Renal cortical epithelial cell (primary cell): ENCODE measurements at places on chromosomes 16 and 17. TPM values are rescaled to one million over a fixed set of nuclear protein-coding genes. Genes with fewer than 3 reads are reported as not detected.

The IL21R gene
- total RNA-seq, result under 0.01 TPM in 1 of 2 replicates, not detected in the other

The KRT15 gene
- 0.99 and 2.8 TPM in 2 replicates for total RNA-seq

The STAT3 gene
- 118 and 270 TPM in 2 replicates for total RNA-seq

The KIF2B gene
- not detected in 2 replicates for total RNA-seq

The EFCAB13 gene
- total RNA-seq, result 13.7 and 88.4 TPM in 2 replicates

The PYDC1 gene
- not detected in 2 replicates for total RNA-seq

The TPSB2 gene
- not detected in 2 replicates for total RNA-seq

The TAT gene
- not detected in 2 replicates for total RNA-seq

The GSG1L gene
- total RNA-seq, result not detected in 2 replicates

- DNase-seq, result peak; percentile 86
Observed at GRCh38 chr17:72199256-72199655, 78.4 kb downstream of the SOX9 start.

- DNase-seq, result no peak
Observed at GRCh38 chr17:60645918-60646523, 31.6 kb upstream of the BCAS3 start.

GRCh38 chr16:11673091-11674000, 5.1 kb downstream of the SNN start:
- no peak for DNase-seq

- DNase-seq, result no peak
Observed at GRCh38 chr17:74159226-74159840, 44.1 kb upstream of the RPL38 start.

GRCh38 chr17:43784068-43784467, 3.8 kb downstream of the CFAP97D1 start:
- no peak for DNase-seq

DNA sequence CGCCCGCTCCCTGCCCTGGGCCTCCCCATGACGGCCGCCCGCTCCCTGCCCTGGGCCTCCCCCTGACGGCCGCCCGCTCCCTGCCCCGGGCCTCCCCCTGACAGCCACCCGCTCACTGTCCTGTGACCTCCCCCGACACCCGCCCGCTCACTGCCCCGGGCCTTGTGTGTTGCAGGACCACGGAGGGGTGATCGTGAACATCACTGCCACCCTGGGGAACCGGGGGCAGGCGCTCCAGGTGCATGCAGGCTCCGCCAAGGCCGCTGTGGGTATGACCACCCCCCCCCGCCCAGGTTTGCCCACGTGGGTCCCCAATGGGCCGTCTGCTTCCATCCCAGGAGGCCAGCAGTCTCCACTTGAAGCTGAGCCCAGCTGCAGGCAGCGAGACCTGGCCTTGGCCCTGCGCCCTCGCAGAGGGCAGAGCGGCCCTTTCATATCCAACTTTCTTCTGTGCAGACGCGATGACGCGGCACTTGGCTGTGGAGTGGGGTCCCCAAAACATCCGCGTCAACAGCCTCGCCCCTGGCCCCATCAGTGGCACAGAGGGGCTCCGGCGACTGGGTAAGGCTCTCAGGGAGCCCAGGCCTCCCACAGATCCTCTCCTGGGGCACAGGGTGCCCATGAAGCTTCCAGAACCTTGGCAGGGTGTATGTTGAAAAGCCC, 9.0 kb downstream of the DECR2 start:
- DNase-seq, result no peak

DNA sequence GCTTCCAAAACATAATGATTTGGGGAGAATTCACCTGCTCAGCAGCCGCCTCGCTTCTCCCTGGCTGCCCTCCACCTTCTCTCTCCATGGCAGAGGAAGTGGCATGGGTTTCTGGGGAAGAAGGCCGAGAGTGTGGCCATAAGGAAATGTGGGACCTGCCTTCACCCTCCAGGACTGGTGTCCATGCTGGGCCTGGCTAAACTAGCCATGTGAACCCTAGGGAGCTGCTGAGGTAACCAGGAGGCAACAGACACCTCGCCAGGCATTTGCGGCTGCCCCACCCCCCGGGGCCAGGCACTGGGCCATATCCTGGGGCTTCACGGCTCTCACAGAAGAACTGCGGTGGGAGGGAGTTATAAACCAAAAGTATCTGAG, 9.9 kb upstream of the CMTM4 start:
- DNase-seq, result peak; percentile 59

DNA sequence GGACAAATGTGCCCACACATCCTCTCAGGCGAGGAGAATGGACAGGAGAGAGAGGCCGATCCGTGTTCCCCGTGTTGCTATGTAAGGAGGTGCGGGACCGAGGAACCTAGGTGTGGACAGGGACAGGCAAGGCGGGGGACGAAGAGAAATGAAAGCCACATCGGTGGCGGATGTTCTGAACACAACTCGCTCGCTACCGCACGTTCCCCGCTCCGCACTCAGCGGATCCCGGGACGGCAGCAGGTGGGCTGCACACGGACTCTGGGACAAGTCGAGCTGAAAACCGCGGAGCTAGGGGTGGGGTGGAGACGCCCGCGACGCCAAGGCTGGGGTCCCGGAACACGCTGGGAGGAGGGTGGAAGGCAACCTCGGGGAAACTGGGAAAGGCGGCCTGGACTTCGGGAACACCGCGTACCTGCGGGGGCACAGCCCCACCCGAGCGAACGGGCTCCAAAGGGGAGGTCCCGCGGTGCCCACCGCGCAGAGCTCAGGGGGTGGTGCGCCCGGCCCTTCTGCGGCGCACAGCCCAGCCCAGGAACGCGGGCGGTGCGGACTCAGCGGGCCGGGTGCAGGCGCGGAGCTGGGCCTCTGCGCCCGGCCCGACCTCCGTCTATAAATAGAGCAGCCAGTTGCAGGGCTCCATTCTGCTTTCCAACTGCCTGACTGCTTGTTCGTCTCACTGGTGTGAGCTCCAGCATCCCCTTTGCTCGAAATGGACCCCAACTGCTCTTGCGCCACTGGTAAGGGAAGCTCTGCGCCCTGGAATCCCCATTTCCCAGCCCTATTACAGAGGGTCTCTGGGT, at the start of gene MT1E:
MT1E (plus strand) TSS at position 642 of the 803 bp plus-strand sequence; CDS start at position 713, 71 bp downstream.
- DNase-seq, result peak; percentile 61

GRCh38 chr17:44001461-44001920, 2.9 kb upstream of the NAGS start:
- DNase-seq, result no peak

DNA sequence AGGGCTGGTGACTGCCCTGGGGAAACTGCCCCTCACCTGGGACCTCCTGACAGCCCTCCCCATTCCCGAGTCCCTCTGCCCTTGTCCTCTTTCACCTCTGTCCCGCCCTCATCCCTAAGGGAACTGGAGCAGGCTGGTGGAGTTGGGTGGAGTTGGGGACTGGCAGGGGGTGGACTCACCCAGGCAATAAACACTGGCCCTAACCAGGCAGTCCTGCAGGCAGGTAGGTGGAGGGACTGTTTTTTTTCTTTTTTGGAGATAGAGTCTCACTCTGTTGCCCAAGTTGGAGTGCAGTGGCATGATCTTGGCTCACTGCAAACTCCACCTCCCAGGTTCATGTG, 11.7 kb downstream of the GCGR start:
- no peak for DNase-seq

DNA sequence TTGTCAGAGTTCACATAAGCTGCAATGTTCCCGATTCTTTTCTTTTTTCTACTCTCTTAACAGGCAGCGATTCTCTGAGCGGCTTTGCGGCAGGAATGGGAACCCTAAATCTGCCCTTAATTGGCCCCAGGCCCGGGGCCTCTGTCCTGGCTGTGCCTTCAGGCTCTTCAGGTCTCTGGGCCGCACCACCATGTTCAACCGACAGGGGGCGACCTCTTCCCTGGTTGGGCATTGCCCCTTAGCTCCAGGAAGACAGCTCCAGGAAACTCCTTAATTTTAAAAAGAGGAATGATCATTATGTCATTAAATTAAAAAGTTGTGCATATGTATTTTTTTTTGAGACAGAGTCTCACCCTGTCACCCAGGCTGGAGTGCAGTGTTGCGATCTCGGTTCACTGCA, 20.3 kb downstream of the CACNG5 start:
- no peak for DNase-seq

- DNase-seq, result no peak
Observed at GRCh38 chr16:12171206-12171605, 194.7 kb downstream of the SNX29 start.

DNA sequence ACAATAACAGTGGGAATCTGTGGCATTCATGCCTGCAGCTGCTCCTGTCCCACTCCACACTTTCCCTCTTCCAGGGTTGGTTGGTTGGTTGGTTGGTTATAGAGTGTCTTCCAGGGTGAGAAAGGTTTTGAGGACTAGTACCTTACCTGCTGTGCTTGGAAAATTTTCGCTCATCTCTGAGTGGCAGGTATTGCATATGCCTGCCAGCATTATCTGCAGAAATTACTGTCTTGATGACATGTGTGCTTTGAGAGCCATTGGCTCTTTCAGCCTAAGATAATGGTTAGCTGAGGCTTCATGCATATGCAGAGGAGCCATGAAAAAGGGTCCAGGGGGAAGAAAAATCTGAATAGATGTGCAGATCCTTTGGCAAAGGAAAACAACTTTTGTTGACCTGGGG, 131.8 kb downstream of the BCAS3 start:
- DNase-seq, result no peak

DNA sequence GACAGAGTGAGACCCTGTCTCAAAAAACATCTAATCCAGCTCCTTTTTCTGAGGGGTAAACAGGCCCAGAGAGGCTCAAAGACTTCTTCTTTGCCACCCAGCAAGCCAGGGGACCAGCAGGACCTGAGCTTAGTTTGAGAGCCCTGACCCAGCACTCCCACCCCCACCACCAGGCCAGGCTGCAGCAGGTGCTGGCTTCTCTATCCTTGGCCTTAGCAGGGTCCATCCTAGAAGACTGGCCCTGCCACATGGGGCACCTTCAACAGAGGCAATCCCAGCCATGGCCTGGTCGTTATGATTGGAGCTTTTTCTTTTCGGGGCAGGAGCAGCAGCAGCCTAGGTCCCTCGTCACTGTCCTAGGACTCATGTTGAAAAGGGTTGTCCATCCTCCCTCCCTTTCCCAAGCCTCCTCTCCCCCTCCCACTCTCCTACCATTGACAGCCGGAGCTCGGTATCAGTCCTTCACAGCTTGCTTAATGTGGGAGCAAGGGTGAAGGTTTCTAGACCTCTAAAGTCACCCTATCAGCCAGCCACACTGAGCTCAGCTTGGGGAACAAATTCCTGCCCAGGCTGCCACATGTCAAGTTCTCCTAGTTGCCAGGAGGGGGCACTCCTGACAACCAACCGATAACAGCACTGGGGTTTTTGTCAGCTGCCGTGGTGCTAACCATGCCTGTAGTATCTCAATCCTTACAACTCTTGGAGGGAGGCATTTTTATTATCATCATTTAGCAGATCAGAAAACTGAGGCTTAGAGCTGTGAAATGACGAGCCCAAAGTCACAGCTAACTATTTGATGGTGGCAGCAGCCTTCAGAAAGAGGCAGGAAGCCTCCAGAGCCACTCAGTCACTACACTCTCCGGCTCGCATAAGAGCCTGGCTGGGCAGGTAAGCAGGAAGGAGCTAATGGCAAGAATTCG, 11.2 kb downstream of the MRPL27 start:
- peak; percentile 61 for DNase-seq

- DNase-seq, result no peak
Observed at GRCh38 chr16:23333034-23333579, 31.0 kb downstream of the SCNN1B start.

GRCh38 chr17:8173871-8174322, 2.3 kb downstream of the TMEM107 start:
- no peak for DNase-seq
